ENCODE measurements at places on chromosomes 3 and 15.

DNA sequence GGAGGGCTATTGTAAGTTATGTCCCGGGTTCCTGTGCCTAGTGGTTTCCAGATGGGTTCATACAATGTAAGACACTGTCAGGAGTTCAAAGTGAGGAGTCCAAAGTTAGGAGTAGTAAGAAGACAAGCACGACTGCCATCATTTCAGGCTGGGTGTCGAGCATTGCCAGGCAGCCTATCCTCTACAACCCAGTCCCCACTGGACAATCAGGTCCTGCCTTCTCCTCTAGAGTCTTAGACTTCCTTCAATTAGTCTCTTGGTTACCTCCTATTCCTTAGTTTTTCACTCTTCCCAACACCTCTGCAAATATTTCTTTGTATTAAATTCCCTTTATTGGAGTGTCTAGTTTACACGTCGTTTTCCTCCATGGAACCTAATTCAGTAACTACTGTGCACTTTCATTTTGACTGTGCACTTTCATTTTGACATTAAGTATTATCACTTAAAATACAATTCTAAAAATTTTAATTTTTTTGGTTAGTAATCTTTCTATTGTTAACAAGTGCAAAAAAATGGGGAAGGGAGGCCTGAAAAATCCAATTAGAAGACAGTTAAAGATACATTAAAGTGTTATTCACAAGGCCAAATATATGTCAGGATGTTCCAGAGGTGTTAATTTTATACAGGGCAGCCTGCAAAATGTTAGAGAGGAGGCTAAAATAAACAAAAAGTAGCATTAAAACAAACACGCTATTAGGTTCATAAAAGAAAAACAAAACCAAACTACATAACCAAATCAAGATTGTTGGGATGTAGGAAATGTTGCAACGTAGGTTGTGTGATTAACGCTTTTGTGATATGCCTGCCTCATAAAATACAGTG lies 155.3 kb downstream of the TBL1XR1 start:
- no peak for DNase-seq

DNA sequence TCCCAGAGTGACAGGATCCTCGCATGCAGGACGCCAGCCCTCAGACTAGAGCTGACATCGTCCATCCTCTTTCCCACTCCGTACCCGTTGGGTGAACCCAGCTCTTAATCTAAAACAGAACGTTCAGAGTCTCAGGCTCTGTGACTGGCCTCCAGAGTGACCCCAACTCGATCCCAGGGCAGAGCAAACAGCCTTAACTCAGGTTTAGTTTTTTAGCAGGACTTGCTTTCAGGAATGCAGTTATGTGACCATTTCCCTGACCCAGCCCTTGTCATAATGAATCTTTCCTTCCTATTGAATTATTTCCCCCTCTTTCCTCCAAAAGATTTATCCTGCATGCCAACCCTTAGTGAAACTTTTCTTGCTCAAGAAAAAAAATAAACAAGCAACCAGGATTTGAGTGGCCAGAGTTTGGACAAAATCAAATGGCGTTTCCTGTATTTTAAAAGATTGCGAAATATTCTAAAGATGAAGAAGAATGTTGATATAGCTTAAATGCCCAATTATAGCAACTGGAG lies 47.8 kb upstream of the RARB start:
- DNase-seq, result no peak

DNA sequence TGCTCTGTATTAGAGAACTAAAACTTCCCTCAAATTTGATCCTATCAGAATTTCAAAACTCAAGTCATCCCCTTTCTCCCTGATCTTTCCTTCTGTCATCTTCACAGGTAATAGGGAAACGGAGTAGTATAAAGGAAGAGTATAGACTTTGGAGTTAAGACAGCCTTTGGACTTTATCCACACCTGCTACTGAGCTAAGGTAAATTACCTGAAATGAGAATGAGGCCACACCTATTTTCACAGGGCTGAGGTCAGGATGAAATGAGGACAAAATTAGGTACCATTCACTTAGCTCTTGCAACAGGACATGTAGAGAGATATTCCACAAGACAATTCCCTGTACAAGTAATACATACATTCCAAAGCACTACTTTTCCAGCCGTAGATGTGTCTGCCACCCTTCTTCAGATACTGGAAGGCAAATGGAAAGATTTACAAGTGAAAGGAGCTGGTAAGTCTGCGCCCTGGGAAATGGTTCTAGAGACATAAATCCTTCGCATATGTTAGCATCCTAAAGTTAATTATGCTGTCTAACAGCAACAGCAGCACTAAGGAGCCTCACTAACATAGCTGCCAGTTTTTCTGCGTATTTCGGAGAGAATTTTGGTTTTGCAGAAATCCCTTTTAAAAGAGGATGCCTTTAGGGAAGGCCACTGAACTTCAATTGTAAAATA lies 461.8 kb downstream of the SHQ1 start:
- no peak for DNase-seq

DNA sequence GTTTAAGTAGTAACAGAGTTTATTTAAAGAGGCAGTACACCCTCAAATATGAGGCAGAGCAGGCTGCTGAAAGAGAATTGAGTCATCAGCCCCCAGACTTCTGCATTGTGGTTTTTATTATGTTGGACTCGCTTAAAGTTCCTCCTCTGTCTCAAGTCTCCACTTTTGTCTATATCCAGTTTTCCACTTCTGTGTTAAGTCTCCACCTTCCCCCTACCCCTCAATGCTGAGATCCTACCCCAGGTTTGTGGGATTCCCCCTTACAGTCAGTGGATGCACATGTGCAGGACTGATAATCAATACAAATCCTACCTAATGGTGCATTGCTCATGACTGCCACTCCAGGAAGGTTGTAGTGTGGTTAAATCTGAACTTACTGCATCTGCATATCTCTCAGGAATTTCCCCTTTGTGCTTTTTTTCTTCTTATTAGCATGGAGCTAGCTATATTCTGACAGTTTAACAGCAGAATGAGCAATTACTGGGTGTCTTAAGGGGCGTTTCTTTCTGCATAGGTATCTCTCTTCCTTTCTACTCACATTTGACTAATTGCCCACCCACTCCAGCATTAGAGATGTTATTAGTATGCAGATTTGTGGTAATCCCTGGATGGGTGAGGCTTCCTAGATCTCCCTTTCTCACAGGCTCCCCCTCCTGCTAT lies 11.9 kb upstream of the CD200R1L start:
- DNase-seq, result peak; percentile 7

DNA sequence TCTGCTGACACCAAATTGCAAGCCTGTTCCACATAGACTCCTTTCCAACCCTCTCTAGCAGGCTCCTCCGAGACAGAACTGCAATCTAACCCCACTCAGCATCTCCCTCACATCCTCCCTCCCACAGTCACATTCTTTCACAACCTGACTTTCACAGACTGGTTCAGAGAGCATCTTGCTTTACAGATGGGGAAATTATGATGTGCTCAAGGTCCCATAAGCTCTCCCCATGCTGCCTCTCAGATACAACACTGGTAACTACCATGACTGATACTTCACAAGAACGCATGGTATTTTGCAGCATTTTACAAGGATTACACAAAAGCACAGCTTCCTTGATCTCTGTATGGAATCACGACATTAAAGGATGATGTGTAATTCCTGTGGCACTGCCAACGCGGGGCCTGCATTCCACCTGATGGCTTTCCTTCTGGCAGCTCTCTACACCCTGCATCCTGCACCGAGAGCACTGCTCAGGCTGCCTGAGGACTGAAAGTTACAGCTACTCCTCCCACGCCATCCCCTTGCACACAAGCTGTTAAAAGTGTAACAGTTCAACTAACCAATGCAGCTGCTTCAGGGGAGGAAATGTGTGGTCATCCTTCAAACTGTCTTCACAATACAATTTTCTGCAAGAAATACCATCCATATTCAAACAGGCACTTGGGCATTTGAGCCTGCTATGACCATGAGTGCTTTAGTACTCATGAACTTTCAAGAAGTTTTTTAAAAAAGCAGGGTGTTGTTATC lies 27.6 kb downstream of the TBC1D2B start:
- peak; percentile 86 for DNase-seq

DNA sequence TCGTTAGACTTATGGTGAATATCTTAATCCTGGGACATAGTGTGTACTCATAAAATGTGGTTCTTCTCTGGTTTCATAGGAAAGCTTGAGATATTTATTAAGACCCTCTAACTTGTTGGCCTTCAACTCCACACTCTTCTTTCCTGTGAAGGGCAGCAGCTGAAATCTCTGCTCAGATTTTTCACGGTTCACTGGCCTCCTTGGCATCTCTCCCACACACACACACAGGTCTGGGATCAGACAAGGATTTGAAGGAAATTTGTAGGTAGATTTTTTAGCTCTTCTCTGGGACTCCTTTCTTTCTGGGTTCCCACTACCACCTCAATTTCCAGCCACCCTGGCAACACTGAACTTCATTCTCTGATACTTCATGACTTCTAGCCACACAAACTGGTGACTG lies 70.2 kb downstream of the MYRIP start:
- DNase-seq, result no peak

All from fibroblast of skin of right quadriceps (primary cell).